Spinal cord (tissue), 10 donors: ENCODE measurements at places on chromosomes 3 and 15.

- DNase-seq: no peak
Measured at GRCh38 chr15:78969687-78970349, 25.0 kb upstream of the CTSH start.

GRCh38 chr15:65619626-65620290, 2.0 kb upstream of the SLC24A1 start:
- no peak for DNase-seq

GRCh38 chr15:95259965-95260364, 1028.6 kb downstream of the MCTP2 start:
- no peak for DNase-seq

DNA sequence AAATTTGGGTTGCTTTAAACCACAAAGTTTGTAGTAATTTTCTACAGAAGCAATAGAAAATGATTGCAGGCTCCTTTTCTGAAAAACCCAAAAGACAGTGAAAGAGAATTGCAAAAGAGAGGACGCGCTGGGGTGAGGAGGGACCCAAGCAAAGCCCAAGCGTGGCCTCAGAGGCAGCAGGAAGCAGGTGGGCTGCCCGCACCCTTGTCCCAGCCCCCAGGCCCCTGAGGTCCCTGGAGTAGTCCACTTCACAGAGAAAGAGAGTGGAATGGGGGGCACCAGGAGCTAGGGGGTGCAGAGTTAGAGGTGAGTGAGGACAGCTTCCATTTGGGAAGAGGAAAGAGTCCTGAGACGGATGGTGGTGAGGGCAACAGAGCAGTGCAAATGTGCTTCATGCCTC, 11.6 kb downstream of the DNAJB8 start:
- DNase-seq: no peak

- DNase-seq: no peak
Measured at GRCh38 chr3:177595530-177596188, 398.4 kb upstream of the TBL1XR1 start.
